ENCODE measurements at places on chromosomes 1 and 21.

DNA sequence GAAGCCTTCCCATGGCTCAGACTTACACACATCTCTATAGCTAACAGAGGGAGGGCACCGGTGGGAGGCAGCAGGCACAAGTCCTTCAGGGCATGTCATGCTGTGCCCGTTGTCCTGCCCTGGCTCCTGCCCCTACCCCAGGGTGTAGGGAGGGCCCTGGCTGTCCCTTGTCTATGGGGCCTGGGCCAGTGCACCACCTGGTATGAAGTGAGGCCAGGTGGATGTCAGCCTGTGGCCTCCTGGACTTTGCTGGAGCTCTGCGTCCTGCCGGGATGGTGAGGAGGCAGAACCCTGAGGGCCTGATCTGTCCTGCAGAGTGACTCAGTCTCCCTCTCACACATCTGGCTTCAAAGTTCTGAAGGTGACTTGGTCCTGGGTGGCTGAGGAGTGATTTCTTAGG is 47.3 kb upstream of the GPR37L1 start:
- DNase-seq: no peak

GRCh38 chr1:147626739-147627138 is 43.6 kb downstream of the ACP6 start:
- DNase-seq: no peak

DNA sequence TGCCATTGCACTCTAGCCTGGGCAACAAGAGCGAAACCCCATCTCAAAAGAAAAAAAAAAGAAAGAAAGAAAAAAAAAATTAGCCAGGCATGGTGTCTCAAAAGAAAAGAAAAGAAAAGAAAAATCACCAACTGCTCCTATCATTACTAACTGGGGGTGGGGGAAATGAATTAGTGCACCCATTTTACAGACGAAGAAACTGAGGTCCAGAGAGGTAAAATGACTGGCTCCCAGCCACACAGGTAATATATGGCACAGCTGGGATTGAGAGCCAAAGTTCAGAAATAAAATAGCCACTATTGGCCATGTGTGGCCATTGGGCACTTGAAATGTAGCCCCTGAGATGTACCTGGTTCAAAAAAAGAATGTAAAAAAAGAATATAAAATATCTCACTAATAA is 8.8 kb downstream of the HTR1D start:
- DNase-seq: no peak

DNA sequence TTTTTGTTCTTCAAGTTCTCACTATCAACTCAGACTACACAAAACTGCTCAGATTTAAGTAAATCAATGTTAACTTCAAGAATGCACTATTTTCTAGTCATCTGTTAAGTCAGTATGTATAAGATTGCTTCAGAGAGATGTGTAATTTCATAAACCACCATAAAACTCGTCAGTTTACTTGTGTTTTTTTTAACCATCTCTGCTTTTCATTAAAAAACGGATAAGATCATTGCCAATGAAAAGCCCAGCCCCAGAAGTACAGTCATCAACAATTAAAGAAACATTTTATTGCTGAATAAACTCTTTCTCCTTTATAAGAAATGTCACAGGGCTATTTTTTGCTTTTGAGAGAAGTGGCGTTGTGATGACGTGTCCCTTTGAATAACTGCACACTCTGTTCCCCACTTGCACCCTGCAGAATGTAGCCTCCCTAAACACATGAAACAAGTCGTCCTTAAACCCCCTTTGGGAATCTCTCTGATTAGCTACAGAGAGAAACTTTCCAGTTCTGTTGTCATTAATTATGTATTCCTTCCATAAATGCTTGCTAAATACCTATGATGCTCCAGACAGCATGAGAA is 202.7 kb upstream of the FOXD3 start:
- DNase-seq: no peak

DNA sequence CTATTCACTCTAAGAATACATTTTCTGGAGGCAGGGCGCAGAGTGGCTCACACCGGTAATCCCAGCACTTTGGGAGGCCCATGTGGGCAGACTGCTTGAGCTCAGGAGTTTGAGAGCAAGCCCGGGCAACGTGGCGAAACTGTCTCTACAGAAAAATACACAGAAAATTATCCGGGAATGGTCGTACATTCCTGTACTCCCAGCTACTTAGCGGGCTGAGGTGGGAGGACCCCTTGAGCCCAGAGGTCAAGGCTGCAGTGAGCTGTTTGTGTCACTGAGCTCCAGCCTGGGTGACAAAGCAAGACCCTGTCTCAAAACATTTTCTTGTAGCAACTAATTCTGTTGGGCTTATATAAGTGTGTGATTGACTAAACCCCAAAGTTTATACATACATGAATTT is 30.5 kb downstream of the GPR161 start:
- DNase-seq: no peak
